ENCODE measurements at places on chromosomes 3 and 15.

DNA sequence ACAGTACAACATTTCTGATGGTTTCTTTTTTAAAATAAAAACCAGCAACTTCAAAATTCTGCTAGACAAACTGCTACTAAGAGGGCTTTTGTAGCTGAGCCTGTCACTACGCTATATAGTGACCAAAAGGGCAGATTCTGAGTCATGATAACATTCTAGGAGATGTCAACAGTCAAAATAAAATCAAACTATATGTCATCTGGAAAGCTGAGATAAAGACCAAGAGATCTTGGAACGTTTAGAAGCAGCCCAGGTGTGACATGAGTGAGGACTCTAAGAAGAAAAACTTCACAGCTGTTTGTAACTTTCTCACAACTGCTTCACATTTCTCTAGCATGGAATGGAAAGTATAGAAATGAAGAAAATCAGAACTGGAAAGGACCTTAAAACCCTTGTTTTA lies 84.6 kb downstream of the FILIP1L start:
- DNase-seq = no peak

GRCh38 chr3:195817578-195818135 lies 5.9 kb upstream of the MUC4 start:
- no peak for DNase-seq

DNA sequence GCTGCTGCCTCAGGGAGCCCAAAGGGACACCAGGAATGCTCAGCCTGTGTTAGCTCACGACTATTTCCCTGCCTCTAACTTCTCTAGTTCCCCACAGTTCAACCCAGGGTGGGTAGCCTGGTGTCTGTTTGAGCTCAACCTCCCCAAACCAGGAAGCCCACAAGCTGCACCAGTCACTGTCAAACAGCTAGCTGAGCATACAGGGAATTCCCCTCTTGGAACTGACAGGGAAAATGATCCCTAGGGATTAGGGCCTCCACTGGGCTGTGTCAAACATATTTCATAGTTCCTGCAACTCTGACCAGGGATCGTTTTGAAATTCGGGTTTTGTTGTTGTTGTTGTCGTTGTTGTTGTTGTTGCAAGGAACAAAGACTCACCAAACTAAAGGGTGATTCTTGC lies 147.1 kb upstream of the ICE2 start:
- DNase-seq = no peak

DNA sequence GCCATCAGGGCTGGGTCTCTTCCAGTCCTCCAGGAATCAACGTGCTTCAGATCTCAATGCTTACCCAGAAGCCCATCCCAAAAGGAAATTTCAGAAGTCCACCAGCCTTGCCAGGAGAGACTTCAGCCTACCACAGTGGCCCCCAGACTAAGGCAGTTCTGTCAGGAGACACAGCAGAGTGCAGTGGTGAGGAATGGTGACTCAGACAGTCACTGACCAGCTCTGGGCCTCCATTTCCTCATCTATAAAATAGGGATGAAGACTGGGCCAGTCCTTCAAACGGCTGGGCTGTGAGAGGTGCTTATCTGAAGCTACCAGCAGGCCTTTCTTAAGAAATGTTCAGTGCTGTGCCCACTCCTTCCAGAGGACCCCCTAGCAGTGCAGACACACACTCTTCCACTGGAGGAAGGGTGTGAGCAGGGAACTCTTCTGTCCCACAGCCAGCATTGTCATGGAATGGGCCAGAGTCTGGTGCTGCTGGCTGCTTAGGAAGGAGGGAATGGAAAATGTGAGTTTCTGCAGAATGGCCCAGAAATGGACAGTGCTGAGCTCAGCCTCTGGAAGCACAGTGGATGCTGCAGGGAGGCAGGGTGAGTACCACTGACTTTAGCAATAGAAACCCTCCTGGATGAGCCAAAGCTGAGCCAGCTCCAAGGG lies 41.6 kb upstream of the DUSP7 start:
- no peak for DNase-seq

DNA sequence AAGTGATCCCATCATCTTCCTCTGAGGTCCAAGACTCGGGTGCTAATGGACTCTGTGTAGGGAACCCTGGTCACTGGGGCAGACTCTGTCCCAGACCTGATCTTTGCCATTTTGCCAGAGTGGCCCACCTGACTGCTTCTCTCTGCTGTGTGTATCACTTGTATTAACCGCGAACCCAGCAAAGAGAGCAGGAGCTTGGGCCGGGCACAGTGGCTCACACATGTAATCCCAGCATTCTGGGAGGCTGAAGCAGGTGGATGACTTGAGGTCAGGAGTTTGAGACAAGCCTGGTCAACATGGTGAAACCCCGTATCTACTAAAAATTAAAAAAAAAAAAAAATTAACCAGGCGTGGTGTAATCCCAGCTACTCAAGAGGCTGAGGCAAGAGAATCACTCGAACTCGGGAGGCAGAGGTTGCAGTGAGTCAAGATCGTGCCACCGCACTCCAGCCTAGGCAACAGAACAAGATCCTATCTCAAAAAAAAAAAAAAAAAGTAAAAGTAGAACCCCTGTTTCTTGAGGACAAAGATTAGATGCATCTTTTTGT lies 32.9 kb upstream of the CYP11A1 start:
- no peak for DNase-seq

- DNase-seq = no peak
Measured at GRCh38 chr3:43949594-43949993, 258.9 kb downstream of the ABHD5 start.

DNA sequence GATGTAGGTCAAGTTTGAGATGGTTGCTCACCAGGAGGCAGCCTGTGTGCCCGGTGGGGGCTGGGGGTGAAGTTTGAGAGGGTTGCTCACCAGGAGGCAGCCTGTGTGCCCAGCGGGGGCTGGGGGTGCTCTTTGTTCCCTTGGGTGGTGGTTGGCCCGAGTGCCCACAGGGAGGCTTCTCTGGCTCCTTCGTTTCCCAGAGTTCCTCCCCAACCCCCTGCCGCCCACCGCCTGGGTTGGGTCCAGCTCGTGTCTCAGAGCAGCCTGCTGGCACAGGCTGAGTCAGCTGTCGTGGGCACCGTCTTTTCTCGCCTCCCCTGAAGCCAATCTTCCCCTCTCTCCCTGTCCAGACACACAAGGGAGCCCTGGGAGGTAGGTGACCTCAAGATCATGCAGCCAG lies 3.1 kb downstream of the APBA2 start:
- no peak for DNase-seq

GRCh38 chr3:46449755-46450552 lies 14.8 kb downstream of the LTF start:
- no peak for DNase-seq
